ENCODE measurements at places on chromosomes 1 and 21.
A peak's percentile ranks its signal among the peaks of the same experiment; 100 is the strongest.

- no peak for DNase-seq
Measured at GRCh38 chr1:219483530-219483929, 129.4 kb downstream of the ZC3H11B start.

DNA sequence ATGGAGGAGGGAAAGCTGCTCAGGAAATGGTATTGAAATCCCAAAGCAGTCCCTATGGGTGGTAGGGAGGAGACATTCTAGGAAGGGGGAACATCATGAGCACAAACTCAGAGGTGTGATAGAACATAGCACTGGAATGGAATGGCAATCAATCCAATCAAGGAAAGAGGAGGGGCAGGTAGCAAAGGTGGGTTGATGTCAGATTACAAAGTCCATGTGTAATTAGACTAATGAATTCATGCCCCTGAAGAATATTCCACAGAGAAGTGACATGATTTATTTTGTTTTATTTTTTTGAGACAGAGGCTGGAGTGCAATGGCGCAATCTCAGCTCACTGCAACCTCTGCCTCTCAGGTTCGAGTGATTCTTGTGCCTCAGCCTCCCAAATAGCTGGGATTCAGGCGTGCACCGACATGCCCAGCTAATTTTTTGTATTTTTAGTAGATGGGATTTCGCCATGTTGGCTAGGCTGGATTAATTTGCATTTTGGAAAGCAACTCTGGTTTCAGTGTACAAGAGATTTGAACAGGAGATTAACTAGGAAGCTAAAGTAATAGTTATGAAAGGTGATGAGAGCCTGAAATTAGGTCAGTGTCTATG is 36.1 kb downstream of the DEGS1 start:
- no peak for DNase-seq

DNA sequence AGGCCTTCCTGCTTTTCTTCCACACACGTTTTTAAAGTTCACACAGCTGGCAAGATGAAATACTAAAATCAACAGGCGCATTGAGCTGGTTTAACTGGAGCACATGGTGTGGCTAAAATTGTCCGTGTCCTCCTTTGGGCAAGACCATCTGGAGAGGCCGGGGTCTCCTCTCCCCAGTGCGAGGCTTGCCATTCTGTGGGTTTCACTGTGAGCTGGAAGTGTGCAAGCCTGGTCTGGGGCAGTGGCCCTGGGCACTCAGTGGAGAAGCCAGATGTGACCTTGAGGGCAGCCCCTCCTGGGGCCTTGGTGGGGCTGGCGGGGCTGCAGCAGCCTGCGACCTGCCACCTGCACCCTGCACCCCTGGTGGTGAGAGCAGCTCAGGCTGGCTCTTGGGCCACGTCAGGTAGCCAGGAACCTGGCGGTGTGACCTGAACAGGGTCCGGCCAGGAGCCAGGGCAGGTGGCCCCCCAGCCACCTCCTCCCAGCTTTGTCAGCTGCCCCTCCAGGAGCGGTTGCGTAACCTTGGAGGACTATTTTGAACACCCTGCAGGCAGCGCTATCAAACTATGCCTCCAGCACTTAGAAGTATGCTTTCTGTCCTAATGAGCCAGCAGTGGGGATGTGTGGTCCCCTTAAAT is 52.4 kb downstream of the SLC37A1 start:
- no peak for DNase-seq

- no peak for DNase-seq
Measured at GRCh38 chr1:156742017-156742416, 1.1 kb upstream of the MRPL24 start.

DNA sequence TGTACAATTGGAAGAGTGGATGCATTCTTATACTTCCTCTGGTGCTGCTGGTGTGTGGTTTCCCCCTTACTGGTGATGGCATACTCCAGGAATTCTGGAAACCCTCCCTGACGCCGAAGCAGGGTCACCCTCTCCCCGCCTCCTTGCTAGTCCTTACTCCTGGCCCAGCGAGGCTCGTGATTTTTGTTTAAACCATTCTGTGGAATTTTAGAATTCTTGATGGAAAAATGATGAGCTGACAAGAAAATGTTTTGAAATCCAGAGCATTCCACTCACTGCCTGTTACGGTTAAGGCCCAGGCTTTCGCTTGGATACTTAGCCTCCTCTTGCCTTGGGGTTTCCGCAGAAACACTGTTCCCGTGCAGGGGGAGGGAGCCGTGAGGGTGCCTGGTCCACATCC is 41.1 kb downstream of the IL6R start:
- no peak for DNase-seq

GRCh38 chr1:229479660-229480399 is 28.3 kb downstream of the NUP133 start:
- no peak for DNase-seq

DNA sequence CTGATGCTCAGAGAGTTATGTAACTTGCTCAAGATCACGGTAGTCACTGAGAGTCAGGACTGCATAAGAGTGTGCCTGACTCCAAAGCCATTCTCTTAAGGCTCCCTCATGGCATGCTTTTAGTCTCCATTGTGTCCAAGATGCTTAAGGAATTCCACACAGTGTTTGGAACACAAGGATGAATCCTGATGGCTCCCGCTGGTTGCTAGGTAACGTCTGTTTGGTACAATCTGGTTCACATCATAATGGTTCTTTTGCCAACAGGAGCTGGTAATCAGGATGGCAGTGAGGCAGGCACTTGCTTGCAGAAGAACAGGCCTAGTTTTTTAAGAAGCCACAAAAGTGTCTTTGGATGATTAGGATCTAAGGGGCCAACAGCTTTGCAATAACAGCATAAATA is 436.5 kb upstream of the DAB1 start:
- no peak for DNase-seq

GRCh38 chr1:231855361-231855760 is 228.8 kb downstream of the DISC1 start:
- DNase-seq: no peak

- no peak for DNase-seq
Measured at GRCh38 chr1:20059847-20060246, 10.1 kb upstream of the PLA2G5 start.

DNA sequence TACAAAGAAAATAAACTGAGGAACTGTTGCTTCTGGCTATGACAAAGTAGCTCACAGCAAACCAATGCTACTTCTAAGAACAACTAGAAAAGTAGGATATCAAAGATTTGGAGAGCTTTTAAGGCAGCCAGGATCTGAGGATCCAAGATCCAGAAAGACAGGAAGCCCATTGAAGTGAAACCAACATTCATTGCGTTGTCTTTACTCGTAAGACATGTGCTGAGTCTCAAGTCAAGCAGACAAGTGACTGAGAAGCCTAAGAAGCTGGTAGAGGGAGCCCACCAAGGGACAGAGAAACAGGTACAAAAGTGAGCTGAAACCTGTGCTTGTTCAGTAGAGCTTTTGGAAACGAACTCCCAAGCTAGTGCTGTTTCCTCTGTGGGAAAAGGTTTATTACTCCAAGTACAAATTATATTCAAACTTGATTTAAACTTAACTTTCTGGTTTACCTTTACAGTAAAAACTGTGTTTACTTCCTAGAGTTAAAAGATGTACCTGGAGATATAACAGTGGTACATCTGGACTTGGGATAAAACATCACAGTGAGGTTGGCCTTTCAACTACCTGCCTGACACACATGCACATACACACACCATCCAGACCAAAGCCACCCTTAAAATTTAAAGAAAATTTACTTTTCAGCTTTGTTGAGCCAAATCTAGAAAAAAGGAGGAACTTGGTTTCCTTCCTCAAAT is 41.2 kb downstream of the NME7 start:
- DNase-seq: no peak

GRCh38 chr1:84997667-84998600 is 1.0 kb upstream of the MCOLN2 start:
- no peak for DNase-seq

- DNase-seq: no peak
Measured at GRCh38 chr21:15558884-15559283, 170.9 kb upstream of the USP25 start.

DNA sequence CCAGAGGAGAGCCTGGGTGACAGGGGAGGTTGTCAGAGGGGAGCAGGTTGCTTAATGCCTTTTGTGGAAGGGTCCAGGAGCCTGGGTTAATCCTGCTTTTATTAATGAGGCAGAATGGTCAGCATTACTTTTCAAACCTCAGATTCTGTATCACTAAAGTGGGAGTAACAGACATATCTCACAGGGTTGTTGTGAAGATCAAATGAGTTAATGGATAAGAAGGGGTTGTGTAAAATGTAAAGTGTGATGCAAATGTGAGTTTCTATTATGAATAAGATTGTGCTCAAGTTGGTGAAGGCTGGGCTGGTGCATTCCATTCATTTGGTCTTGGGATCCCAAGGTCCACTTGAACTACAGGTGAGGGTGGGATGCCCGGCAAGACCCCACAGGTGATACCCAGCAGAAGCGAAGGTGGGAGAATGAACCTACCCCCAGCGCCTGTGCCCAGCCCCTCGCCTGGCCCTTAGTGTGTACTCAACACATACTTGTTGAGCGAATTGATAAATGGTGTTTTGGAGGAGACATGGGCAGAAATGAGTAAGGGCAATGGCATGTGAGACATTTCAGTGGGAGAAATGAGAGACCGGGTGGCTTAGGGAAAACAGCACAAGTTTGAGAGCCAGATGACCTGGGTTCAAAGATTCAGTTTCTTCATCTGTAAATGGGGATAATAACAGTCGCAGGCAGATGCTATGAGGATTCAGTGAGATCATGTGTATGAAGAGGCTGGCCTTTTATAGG is 6.2 kb downstream of the SLC26A9 start:
- no peak for DNase-seq

GRCh38 chr1:151056149-151056548 is 3.3 kb downstream of the CDC42SE1 start:
- DNase-seq: no peak

GRCh38 chr1:15351310-15351709 is 58.4 kb upstream of the EFHD2 start:
- no peak for DNase-seq

DNA sequence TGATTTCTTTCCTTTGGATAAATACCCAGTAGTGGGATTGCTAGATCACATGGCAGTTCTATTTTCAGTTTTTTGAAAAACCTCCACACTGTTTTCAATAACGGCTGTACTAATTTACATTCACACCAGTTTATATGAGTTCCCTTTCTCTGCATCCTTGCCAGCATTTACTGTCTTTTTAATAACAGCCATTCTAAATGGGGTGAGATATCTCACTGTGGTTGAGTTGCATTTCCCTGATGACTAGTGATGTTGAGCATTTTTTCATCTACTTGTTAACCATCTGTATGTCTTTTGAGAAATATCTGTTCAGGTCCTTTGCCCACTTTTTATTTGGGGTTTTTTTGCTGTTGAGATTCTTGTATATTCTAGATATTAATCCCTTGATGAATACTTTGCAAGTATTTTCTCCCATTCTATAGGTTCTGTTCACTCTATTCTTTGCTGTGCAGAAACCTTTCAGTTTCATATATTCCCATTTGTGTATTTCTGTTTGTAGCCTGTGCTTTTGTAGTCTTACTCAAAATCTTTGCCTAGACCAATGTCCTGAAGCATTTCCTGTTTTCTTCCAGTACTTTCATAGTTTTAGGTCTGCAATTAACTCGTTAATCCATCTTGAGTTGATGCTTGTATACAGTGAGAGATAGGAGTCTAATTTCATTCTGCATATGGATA is 7.3 kb downstream of the HENMT1 start:
- no peak for DNase-seq

- DNase-seq: no peak
Measured at GRCh38 chr1:42529724-42530181, 66.7 kb downstream of the CCDC30 start.

DNA sequence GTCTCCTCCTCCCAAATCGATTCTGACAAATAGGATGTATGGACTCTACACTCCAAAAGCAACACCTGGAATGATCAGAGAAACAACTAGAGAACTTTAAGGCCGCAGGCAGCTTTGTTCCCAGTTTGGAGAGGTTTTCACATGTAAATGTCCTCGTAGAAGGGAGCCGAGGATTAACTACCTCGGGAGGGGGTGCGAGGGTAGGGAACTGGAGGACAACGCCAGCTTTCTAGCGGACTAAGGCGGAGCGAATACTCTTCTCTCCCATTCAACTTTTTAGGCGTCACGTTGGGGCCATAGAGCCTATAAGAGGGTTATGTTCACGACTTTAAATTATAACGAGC is 1.2 kb downstream of the SCAF4 start:
- no peak for DNase-seq

DNA sequence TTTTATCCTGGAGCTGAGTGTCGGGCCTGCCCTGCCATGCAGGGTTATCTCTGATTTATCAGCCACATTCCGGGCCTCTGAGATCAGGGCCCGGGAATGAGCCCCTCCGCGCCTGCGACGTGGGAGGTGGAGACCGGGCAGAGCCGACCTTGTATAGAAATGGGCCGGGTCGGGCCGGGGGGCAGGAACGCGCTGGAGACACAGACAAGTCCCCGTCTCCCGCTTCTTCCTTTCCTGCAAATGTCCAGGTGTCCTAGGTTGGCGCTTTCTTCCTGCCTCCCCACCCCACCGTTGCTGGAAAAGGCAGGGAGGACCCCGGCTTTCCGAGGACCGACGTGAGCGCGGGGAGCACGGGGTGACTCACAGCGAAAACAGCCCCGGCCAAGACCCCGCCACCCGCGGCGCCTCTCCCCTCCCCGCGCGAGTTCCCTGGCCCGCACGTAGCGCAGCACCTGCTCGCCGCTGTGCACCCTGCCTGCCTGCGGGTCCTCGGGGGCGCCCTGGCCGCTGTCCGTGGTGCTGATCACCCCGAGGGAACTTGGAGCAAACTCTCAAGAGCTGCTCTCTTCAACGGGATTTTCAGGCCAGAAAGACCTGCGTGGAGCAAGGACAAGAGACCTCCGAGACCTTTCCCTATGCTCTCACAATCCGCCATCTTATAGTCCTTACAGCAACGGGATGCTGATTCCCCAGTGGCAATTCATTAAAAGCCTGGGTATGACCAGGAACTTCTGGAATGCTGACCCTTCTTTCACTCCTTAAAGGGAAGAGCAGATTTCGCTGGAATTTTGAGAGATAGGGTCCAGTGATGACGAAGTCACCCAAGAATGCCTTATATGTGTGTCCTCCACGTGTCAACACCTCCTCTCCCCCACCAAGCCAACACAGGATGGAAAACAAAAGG is 475 bp upstream of the NPPB start:
- DNase-seq: peak; percentile 44

DNA sequence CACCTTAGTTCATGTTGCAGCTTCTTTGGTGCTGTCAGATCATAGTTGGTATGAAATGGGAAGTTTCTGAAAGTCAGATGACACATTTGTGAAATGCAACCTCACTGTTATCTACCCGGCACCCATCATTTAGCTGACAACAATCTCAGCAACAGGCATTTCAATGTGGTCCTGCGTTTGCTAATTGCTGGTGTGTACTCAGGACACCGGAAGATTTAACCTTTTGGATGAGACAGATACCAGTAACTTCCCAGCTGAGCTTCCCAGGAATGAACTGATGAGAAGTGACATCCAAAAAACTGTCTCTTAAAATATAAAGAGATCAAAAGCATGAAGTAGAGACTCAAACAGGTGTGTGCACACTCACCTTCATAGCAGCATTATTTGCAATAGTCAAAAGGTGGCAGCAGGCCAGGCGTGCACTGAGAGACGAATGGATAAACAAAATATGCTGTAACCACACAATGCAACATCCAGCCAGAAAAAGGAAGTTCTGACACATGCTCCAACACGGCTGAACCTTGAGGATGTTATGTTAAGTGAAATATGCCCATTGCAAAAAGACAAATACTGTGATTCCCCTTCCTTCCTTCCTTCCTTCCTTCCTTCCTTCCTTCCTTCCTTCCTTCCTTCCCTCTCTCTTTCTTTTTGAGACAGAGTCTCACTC is 7.9 kb upstream of the CLDN14 start:
- DNase-seq: no peak
